Neural progenitor cell (in vitro differentiated cells): ENCODE measurements at places on chromosomes 2 and 18. TPM values are rescaled to one million over a fixed set of nuclear protein-coding genes. Genes with fewer than 3 reads are reported as not detected.

Gene NPHP1
- total RNA-seq: 8.1 TPM in 2 replicates

Gene CHN1
- total RNA-seq: 45.0 and 46.6 TPM in 2 replicates

Gene UGT1A8
- total RNA-seq: not detected in 2 replicates

Gene SERPINB5
- total RNA-seq: 0.09 TPM in 1 of 2 replicates, not detected in the other

Gene CROCC2
- not detected in 2 replicates for total RNA-seq

Gene MC2R
- total RNA-seq: not detected in 2 replicates

Gene GALNT14
- total RNA-seq: 6.0 and 6.4 TPM in 2 replicates

Gene FZD7
- 79.4 and 106 TPM in 2 replicates for total RNA-seq

Gene FSHR
- total RNA-seq: not detected in 2 replicates

DNA sequence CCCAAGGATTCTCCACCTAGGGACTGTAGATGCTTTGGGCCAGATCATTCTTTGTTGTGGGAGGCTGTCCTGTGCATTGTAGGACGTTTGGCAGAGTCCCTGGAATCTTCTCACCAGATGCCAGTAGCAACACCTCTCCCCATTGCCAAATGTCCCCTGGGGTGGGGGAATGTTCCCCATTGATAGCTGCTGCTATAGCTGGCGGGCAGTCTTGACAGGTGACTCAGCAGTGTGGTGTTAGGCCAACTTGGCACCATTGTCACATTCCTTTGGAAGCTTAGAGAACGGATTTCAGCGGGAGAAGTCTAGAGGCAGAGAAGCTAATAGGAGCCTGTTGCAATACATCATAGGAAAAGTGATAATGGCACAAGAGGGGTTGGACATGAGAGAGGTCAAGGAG lies 495.7 kb upstream of the SMIM21 start:
- H3K4me3 ChIP-seq: no peak overlapping the region
- H3K27me3 ChIP-seq: no peaks in the 10 kb centered on the region
- H3K36me3 ChIP-seq: no peaks in the 10 kb centered on the region
- DNase-seq: no peak
- H3K4me1 ChIP-seq: no peaks in the 10 kb centered on the region

- no peak for DNase-seq
- no peaks in the 10 kb centered on the region for H3K36me3 ChIP-seq
- H3K4me3 ChIP-seq: no peak overlapping the region
These were observed 1432.2 kb downstream of the LRP1B start for GRCh38 chr2:140698636-140699035.

DNA sequence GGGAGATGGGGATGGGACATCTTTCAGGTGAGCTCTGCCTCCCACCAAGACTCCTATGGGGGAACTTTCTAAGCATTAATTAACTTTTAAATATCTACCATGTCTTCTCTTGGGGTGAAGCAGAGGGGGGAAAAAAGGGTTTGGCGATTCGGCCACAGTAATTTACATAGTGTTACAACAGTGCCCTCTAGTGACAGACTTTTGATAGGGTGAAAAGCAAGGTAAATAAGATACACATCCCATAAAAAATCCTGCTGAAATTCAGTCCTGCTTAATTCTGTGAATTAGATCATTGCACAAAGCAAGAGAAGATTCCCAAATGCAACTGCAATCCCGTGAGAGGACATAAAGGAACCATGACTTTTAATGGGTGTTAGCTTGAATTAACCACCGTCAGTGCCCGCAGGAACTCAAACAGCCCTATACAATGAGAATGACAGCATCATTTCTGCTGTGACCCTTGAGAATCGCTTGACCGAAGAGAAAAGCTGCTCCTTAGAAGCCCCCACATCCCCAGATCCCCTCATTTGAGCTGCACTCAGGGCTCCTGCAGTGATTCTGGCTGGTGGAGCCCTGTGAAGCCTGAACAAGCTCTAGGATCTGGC lies 32.8 kb downstream of the FAM124B start:
- no peak overlapping the region for H3K27ac ChIP-seq
- DNase-seq: peak; percentile 78
- no peaks in the 10 kb centered on the region for H3K27me3 ChIP-seq
- no peak overlapping the region for H3K4me3 ChIP-seq
- no peaks in the 10 kb centered on the region for H3K4me1 ChIP-seq
- no peaks in the 10 kb centered on the region for H3K36me3 ChIP-seq

GRCh38 chr2:201939453-201939941 lies 94.2 kb upstream of the FZD7 start:
- DNase-seq: peak; percentile 51
- no peaks in the 10 kb centered on the region for H3K36me3 ChIP-seq
- H3K4me3 ChIP-seq: no peak overlapping the region
- no peak overlapping the region for H3K27ac ChIP-seq

DNA sequence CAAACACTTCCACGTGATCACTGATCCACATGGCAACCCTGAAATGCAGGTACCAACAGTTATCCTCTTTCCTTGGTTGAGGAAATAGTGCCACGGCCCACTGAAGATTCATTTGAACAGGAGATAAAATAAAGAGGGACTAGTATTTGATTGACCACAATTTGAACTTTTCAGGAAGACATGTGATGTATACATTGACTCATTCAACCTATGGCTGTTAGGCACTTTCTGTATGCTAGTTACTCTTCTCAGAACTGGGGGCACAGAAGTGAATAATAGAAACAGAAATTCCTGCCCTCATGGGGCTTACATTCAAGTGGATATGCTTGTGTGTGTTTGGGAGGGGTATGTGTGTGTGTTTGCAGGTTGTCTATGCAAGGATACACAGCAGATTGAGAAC lies 199.6 kb downstream of the PRKCE start:
- peaks cover 15% of the 10 kb centered on the region for H3K4me1 ChIP-seq
- no peaks in the 10 kb centered on the region for H3K27me3 ChIP-seq
- no peak overlapping the region for H3K27ac ChIP-seq
- no peak overlapping the region for H3K4me3 ChIP-seq

DNA sequence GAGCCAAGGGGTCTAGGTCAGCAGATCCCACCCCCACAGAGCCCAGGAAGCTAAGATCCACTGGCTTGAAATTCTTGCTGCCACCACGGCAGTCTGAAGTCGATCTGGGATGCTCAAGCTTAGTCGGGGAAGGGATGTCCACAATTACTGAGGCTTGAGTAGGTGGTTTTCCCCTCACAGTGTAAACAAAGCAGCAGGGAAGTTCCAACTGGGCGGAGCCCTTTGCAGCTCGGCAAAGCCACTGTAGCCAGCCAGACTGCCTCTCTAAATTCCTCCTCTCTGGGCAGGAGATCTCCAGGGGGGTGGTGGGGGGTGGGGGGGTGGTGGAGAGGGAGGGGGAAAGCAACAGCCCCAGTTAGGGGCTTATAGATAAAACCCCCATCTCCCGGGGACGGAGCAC lies 419.5 kb downstream of the NUP35 start:
- no peaks in the 10 kb centered on the region for H3K27me3 ChIP-seq
- peak; percentile 60 for DNase-seq
- H3K36me3 ChIP-seq: no peaks in the 10 kb centered on the region
- H3K27ac ChIP-seq: no peak overlapping the region
- H3K4me1 ChIP-seq: no peaks in the 10 kb centered on the region

GRCh38 chr2:231110551-231110950 lies 14.3 kb downstream of the HTR2B start:
- no peaks in the 10 kb centered on the region for H3K36me3 ChIP-seq
- no peak overlapping the region for H3K27ac ChIP-seq
- H3K27me3 ChIP-seq: no peaks in the 10 kb centered on the region
- peaks cover 3% of the 10 kb centered on the region for H3K4me1 ChIP-seq
- no peak overlapping the region for H3K4me3 ChIP-seq

DNA sequence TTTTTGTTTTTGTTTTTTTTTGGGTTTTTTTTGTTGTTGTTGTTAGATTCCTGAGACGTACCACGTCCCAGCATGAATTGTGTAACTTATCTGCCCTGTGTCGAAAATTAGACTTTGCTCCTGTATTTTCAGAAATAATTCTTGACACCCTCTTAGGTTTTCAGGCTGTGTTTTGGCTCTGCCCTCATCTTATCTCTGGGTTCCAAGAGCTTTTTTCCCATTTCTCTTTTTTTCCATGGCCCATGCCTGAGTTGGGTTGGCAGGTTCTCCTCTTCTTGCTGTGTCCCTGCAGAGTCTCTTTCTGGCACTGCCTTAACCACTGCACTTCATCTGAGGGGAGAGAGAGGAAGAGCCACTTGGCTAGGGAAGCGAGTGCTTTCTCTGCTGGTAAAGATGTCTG lies 42.4 kb downstream of the CTIF start:
- peaks cover 12% of the 10 kb centered on the region for H3K4me1 ChIP-seq
- no peaks in the 10 kb centered on the region for H3K27me3 ChIP-seq
- no peak overlapping the region for H3K27ac ChIP-seq
- no peak overlapping the region for H3K4me3 ChIP-seq
- no peaks in the 10 kb centered on the region for H3K36me3 ChIP-seq
- no peak for DNase-seq

DNA sequence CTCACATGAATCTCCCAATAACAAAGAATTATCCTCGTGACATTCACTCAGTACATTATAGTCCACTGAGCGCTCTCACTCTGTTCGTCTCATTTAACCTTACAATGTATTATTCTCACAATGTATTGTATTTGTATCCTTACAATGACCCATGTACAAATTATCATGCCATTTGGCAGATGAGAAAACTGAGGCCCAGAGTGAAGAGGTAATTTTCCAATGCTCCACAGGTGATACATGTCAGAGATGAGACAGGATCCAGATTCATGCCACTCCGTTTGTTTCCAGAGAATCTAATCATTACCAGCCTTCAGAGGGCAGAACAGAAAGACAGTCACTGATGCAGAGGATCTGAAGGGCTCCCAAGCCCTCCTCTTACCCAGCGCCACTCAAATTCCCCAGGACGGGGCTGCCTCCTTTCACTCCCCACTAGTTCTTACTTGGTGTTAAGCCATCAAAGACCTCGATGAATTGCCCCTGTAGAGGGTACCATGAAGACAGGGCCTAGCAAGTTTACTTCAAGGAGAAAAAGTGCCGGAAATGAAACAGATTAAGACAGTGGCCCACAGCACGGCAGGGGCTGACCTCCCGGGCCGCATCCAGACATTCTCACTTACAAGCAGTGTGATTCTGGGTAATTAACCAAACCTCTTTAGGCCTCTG lies 98.4 kb upstream of the MBOAT2 start:
- peaks cover 16% of the 10 kb centered on the region for H3K4me1 ChIP-seq
- H3K36me3 ChIP-seq: no peaks in the 10 kb centered on the region
- no peak overlapping the region for H3K4me3 ChIP-seq
- no peak for DNase-seq
- H3K27me3 ChIP-seq: no peaks in the 10 kb centered on the region
